ENCODE measurements at places on chromosomes 13 and 19.

GRCh38 chr19:1229924-1230782 lies 7.7 kb downstream of the CBARP start:
- no peak for DNase-seq

GRCh38 chr13:49559006-49559405 lies 26.4 kb downstream of the RCBTB1 start:
- DNase-seq, result no peak

DNA sequence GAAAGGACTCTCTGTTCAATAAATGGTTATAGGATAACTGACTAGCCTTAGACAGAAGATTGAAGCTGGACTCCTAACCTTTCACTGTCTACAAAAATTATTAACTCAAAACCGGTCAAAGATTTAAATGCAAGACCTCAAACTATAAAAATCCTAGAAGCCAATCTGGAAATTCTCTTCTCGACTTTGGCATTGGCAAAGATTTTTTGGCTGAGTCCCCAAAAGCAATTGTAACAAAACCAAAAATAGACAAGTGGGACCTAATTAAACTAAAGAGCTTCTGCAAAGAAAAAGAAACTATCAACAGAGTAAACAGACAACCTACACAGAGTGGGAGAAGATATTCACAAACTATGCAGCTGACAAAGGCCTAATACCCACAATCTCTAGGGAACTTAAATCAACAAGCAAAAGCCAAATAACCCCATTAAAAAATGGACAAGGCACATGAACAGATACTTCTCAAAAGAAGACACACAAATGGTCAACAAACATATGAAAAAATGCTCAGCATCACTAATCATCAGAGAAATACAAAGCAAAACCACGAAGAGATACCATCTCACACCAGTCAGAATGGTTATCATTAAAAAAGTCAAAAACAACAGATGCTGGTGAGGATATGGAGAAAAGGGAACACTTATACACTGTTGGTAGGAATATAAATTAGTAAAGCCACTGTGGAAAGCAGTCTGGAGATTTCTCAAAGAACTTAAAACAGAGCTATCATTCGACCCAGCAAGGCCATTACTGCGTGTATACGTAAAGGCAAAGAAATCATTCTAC lies 266.3 kb downstream of the DNAJC15 start:
- DNase-seq, result no peak

GRCh38 chr19:5037936-5038335 lies 69.0 kb downstream of the KDM4B start:
- DNase-seq, result no peak

DNA sequence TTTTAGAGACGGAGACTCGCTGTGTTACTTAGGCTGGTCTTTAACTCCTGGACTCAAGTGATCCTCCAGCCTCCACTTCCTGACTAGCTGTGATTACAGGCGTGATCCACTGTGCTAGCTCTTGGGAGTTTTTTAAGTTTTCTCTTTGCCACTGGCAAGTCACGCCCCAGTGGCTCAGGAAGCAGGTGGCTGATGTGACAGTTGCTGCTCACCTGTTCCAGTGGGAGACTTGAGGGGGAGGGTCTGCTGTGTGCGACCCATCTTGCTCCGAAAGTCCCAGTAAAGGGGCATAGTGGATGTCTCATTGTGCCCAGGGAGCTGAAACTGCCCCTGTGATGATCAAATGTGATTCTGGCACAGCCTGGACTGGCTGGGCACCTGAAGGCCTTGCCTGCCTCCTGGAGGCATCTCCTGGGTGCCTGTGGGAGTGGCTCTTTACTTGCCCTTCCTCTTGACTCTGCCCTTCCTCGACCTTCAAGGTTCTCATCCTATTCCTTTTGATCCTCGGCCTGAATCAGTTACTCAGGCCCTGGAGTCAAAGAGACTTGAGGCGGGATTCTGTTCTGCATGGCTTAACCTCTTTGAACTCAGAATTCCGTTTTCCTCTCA lies 7.8 kb downstream of the SMARCA4 start:
- no peak for DNase-seq

DNA sequence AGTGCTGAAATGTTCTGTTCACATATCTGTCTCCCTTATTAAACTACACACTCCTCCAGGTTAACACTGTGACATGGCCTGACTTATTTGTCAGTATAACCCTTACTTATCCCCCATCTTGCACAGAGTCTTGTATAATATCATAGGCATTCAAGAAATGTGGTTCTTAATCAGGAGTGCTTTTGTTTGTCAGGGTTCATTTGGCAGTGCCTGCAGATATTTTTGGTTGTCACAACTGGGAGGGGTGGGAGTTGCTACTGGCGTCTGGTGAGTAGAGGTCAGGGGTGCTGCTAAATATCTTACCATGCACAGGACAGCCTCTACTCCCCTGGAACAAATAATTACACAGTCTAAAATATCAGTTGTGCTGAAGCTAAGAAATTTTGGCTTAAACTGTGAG lies 20.4 kb upstream of the OBI1 start:
- DNase-seq, result no peak

- DNase-seq, result no peak
Observed at GRCh38 chr13:52925251-52925650, 76.8 kb upstream of the PCDH8 start.

DNA sequence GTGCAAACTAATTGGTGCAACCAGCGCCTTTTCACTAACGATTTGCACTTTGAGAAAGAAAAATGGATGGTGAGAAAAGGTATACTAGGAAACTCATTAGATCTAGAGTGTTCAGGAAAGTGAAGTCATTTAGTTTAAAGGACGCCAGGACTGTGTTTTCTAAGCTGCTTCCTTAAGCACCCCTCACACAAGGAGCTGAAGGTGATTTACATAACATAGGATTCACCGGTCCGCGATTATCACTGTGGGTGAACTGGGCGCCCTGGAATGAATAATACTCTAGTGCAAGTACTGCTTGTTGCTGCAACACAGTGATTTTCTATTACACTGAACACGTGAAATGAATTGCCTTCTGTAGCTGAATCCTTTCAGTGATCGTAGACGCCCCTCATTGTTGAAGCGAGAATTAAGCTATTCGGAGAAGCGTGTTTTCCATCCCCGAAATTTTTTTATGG lies 2.6 kb upstream of the MAB21L1 start:
- no peak for DNase-seq

- no peak for DNase-seq
Observed at GRCh38 chr13:74485757-74486156, 351.6 kb upstream of the KLF12 start.

- DNase-seq, result no peak
Observed at GRCh38 chr19:2618611-2619010, 83.9 kb downstream of the GNG7 start.

DNA sequence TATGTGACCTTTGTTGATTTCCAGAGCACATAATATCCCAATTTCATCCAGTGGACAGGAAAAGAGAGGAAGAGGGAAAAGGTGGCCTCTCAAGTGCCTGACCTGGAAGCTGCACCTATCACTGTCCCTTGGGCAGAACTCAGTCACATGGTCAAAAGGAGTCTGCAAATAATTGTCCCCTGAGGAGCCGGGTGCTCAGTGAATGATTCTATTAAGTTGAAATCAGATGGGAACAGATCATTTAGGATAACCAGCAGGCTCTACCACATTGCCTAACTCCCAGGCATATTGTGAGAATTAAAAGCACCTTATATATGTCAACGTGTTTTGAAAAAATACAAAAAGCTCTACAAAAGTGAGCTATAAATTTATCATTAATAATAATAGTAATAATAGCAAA lies 6.8 kb downstream of the KL start:
- DNase-seq, result no peak

DNA sequence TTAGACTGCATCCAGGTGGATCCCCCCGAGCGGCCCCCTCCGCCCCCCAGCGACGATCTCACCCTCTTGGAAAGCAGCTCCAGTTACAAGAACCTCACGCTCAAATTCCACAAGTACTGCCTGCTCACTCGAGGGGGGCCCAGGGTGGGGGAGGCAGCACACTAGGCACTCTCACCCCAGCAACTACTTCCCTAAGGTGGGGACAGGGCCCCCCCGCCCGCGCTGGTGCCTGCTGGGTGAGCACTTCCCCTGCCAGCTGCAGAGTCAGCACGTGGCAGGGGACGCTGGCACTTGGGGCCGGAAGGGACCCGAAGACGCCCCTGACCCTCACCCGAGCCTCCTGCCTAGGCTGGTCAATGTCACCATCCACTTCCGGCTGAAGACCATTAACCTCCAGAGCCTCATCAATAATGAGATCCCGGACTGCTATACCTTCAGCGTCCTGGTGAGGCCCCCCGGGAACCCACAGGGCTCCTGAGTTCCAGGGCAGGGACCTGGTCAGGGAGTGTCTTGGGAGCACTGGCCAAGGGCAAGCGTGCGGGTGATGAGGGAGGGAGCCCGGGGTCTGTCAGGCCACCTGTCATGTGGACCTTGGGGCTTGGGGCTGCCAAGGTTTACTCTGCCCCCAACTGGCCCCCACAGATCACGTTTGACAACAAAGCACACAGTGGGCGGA lies 5.2 kb downstream of the MCOLN1 start:
- DNase-seq, result no peak

DNA sequence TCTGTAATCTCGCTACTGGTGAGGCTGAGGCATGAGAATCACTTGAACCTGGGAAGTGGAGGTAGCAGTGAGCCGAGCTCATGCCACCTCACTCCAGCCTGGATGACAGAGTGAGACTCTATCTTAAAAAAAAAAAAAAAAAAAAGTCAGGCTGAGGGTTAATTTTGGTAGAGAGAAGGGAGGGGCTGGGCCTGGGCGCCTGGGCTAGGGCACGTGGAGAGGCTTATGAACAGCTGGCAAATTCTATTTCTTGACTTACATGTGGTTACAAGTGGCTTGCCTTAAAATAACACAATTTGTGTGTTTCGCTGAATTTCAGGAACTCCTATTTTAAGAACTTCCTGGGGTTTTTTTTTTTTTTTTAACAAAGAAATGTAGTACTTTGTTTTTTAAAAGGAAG lies 47.6 kb upstream of the MAP3K10 start:
- no peak for DNase-seq

GRCh38 chr13:48715977-48716376 lies 62.2 kb downstream of the CYSLTR2 start:
- DNase-seq, result no peak

DNA sequence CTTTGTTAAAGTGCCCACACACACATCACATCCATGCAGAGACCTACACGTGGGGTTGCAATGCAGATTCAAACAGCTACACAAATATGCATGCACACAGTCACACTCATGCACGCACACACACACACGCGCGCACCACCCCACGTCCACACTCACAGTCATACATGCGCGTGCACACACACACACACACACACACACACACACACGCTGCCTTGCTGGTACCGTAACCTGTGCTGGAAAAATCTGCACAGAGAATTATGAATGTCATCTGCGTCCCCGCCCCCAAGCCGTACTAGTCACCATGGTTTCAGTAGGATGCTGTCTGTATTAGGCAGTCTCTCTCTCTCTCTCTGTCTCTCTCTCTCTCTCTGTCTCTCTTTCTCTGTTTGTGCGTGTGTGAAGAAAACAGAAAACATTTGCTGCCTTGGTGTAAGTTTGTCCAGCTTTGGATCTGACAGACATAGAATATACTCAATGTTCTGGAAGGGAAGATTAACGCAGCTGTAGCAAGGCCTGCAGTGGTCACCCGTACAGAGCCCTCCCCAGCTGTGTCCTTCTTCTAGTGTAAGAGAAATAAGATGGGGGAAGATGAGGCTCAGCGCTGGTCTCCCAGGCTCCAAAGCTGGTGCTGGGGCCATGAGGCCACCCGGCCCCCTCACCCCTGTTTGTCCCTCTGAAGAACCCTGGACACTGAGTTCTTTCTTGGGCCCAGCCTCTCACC lies 26.4 kb upstream of the DPP9 start:
- no peak for DNase-seq

GRCh38 chr13:49046519-49046918 lies 70.8 kb downstream of the FNDC3A start:
- DNase-seq, result no peak

- no peak for DNase-seq
Observed at GRCh38 chr19:54077334-54077733, 3.8 kb downstream of the TARM1 start.

DNA sequence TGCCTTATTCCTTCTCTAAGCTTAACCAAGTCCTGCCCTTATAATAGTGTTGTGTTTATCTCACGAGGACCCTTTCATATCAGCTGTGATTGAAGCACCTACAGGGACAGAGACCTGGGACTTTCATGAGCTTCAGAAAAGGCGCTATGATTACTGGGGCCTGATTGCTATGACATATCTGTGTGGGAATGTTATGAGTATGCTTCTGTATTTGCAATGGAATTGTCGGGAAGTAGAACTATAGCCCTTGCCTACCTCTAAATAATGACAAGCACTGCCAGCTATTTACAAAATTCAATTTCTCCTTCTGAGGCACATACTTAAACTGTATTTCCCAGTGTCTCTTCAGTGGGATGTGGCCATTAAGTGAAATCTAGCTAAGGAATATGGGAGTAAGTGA lies 191.5 kb downstream of the LHFPL6 start:
- DNase-seq, result no peak

DNA sequence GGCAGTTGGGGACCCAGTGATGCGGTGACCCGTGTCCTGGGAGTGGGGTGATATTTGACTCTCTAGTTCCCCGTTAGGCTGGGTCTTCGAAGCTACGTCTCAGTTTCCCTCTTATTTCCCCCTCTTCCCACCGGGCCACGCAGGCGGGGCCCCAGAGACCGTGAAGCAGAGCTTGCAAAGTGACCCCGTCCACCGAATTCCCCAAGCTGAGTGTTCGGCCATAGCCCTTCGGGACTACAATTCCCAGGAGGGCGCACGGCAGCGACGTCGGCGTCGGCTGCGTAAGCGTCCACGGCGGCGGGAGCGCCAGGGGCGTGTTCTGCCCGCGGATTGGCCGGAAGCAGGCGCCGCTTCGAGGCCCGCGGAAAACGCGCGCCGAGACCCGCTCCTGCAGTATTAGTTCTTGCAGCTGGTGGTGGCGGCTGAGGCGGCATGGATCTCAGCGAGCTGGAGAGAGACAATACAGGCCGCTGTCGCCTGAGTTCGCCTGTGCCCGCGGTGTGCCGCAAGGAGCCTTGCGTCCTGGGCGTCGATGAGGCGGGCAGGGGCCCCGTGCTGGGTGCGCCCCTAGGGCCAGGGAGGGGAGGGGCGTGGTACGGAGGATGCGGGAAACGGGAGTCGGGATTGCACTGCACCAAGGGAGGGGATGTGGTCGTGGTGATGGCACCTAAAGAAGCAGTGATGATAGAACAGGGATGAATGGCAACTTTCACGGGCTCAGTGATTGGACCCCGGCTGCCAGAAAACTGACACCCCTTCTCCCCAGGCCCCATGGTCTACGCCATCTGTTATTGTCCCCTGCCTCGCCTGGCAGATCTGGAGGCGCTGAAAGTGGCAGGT lies at the start of gene RNASEH2A:
Gene RNASEH2A, plus strand, starts transcription at position 343 of the 840 bp plus-strand sequence. Its CDS starts 90 bp downstream, at position 433.
- peak; percentile 77 for DNase-seq

DNA sequence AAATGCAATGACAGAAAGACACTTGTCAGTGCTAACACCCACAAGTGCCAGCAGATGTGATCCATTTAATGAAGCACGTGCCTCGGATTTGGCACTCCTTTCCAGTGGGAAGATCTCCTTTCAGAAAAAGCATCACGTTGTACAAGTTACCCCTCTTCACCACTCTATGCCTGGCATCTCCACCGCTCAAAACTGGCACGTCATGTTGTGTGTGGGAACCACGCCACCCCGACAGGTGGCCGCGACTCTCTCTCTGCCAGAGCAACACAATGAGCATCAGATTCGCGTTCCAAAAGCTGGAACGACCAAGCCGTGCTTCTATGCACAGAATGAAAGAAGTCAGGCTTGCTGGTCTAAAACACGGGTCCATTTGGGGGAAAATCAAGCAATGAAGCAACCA lies 24.3 kb downstream of the TMTC4 start:
- no peak for DNase-seq

GRCh38 chr19:50361290-50362029 lies 4.0 kb downstream of the NAPSA start:
- DNase-seq, result no peak
